ENCODE measurements at places on chromosomes 5 and 9.
A peak's percentile ranks its signal among the peaks of the same experiment; 100 is the strongest.

DNA sequence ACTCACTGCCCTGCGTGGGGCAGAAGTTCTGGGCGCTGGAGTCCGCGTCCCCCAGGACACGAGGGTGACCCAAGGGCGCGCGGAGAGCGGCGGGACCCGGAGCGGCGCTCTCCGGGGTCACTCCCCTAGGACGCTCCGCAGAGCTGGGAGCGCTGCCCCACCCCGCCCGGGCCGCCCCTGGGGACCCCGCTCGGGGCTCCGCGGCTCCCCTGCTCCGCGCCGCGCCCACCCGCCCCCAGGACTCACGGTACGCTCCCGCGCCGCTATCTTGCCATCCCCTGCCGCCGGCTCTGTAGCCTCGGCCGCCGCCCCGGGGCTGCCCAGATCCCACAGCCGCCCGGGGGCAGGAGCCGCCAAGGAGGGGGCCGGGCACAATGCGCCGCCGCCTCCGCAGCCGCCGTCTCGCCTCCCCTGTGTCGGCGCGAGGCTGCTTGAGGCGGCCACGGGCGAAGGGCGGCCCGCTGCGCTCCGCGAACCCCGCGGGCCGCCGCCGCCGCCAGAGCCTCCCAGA lies 303 bp downstream of the LIFR start:
- no peak for DNase-seq

DNA sequence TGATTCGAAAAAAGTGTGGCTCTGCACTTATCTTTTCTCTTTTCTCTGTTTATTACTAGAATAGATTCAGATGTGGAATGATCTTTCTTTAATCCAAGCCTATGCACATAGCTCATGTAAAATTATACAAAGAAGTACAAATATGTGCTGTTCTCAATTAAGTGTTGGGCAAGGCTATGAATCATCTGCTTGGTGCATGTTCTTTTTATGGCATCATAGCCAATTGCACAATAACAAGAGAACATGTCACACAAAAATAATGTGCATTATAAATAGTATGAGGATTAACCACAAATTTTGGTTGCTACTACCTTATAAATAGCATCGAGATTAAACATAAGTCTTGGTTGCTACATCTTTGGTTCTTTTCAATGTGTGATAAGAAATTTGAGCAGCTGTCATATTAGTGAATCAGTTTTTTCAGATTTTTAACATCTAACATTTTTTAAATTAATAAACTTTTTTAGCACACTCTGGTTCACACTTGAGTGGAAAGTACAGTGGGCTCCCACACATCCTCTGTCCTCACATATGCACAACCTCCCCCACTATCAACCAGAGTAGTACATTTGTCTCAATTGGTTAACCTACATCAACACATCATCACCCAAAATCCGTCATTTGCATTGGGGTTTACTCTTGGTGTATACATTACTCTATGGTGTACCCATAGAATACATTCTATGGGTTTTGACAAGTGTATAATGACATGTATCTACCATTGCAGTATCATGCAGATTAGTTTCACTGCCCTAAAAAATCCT lies 6.8 kb upstream of the RECK start:
- DNase-seq: peak; percentile 77

GRCh38 chr9:107627781-107628180 lies 138.2 kb upstream of the KLF4 start:
- DNase-seq: no peak

DNA sequence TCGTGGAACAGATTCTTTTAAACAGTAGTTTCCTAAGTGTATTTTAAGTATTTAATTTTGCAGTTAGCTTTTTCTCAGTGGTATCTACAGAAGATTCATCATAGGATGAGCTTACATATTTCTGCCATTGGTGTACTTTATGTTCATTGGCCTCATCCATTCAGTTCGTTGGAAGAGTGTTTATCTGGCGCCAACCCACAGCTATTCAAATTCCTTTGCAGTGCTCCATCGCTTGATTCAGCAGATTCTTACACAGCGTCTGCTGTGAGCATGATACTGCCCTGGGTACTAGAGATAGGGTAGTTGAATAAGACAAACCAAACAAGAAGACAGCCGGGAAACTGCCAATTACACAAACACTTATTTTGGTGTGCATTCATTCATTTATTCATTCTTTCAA lies 55.1 kb downstream of the NUP214 start:
- no peak for DNase-seq

- no peak for DNase-seq
Observed at GRCh38 chr5:148685520-148686134, 31.3 kb upstream of the HTR4 start.

DNA sequence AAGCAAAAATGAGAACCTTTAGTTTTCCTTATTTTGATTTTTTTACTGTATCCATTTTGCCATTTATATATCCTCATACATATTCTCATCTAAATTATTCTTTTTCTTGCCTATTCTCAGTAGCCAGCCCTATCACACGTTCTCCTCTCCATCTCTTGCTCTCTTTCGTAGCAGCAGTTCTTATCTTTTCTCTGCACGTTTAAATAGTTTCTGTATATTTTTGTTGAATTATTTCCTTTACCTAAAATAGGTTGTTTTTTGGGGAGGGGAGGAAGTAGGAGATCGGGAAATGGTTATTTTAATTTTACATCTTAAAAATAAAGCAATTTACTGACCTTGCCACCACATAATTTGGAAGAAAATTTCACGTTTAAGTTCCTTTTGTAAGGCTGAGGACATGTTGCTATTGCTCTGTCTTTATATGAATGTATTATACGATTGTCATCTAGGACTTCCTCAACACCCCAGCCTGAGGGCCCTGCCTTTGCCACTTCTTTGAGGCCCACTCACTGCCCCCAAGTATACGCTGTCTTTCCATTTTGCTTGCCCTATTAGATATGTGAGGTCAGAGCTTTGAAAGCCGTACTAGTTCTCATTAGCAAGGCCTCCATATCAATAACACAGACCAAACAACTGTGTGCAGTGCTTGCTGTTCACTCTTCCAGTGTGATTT lies 140.3 kb downstream of the GNAQ start:
- no peak for DNase-seq

- peak; percentile 66 for DNase-seq
Observed at GRCh38 chr5:35771300-35771699, 85.4 kb upstream of the IL7R start.

DNA sequence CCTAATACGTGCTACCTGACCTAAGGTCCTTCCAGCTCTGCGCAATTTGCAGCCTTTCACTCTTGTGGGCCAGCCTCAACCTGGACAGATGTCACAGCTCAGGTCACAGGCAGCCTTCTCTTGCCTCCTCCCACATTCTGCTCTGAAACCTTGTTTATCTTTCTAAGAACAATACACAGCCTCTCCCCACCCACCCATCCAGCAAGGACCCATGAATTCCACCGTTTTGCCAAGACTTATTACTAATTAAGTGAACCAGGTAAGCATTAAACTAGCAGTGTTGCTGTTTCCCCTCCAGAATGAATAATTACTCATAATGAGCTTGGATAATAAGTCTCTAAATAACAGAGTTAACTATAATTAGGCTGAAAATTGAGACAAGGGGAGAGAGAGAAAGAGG lies 11.0 kb downstream of the FABP6 start:
- no peak for DNase-seq
